ENCODE measurements at places on chromosomes 1 and 21.

DNA sequence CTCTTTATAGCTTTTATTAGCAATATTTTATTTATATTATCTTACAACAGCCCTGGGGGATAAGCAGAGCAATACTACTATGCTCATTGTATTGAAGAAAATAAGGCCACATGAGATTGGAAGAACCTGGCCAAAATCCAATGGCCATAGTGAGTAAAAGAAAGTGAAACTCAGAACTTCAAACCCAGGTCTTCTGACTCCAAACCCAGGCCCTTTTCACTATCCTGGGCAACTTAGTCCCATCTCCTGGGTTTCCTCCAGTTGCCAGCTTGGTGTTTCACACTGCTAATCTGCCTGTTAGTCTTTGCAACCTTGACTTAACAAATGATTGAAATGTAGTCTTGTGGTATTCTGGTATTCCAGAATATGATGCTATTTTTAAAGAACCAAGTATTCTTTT lies 22.4 kb upstream of the EXO1 start:
- no peak for DNase-seq

GRCh38 chr1:231938711-231939110 lies 312.1 kb downstream of the DISC1 start:
- DNase-seq, result no peak

DNA sequence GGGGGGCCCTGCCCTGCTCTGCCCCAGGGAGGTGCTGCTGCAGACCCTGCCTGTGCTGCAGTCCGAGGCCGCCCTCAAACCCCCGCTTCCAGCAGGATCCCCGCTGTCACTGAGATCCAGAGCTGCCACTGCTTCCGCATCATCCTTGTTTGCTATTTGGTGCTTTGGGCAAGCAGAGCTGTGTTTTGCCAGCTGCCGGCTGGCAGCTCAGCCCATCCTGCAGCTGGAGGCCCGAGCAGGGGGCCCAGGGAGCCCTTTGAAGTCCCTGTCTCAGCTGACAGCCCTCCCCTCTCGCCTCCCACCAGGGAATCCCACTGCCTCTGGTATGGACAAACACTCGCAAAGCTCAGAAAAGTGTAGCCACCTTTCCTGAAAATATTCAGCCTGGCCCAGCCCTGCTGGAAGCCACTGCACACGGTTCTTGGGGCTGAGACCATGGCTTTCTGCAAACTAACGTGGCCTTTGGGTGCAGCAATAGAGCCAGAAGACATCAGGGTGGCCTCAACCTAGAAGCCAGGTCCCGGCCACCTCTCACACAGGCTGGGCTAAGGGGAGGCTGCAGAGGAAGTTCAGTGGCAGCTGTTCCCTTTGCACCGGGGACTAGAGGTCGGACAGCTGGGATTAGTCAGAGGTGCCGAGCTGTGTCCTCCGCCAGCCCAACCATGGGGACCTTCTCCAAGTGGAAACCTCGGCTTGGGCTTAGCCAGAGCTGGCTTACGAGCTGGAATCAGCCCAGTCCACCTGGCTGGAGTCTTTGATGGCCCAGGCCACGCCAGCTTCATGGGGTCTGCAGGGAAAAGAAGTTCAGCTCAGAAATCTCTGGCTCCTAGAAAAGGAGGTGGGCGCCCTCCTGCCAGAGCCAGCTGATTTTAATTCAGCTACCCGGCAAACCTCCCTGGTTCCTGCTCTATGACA lies 107.1 kb downstream of the SPSB1 start:
- no peak for DNase-seq

DNA sequence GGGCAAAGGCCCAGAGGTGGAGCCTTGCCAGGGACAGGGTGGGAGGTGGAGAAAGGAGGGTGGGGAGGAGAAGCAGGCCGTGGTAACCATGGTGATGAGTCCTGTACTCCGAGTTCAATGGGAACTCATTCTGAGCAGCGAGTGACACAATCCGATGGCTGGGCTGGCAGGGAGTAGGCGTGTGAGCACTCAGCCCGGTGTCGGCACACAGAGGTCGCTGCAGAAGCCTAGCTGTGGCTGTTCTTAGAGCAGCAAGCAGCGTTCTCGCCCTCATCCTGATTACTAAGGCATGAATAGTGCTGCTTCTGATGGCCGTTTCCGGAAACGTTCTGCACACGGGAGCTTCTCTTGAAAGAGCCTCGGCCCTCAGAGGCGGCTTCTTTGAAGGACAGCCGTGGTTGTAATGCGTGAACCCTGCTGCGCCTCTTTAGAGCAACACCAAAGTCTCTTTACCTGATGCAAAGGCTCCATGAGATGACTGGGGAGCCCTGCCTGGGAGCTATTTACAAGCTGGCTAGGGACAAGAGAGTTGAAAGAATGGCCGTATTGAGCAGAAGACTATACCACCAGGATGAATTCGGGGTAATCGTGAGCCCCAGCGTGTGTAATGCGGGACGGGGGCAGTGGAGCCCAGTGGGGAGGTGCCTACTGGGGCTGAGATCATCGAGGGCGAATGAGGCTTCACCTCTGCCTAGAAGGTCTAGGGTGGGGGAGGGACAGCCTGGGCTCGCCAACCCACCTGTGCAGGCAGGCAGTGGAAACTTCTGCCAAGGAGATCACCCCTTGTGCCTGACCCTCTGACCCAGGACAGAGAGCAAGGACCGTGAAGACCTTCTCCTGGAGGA lies 72.8 kb upstream of the PAX7 start:
- peak; percentile 13 for DNase-seq

GRCh38 chr21:25907573-25908275 lies 173.0 kb downstream of the GABPA start:
- DNase-seq, result no peak

- no peak for DNase-seq
Observed at GRCh38 chr1:3822421-3822820, 26.1 kb upstream of the LRRC47 start.
